Activated naive CD4-positive, alpha-beta T cell (primary cell): ENCODE measurements at places on chromosomes 3 and 15.

- DNase-seq = no peak
Measured at GRCh38 chr3:32249184-32249782, 10.8 kb downstream of the CMTM8 start.

GRCh38 chr15:50234764-50235163, 30.8 kb downstream of the HDC start:
- no peak for DNase-seq

- no peak for DNase-seq
Measured at GRCh38 chr3:139979991-139980390, 45.0 kb downstream of the CLSTN2 start.

DNA sequence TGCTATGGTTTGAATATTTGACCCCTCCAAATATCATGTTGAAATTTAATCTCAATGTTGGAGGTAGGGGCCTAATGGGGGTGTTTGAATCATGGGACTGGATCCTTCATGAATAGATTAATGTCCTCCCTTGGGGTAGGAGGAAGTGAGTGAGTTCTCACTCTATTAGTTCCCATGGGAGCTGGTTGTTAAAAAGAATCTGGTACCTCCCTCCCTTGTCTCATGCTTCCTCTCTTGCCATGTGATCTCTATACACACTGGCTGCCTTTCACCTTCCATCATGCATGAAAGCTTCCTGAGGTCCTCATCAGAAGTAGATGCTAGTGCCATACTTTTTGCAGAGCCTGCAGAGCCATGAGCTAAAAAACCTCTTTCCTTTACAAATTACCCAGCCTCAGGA, 177.7 kb upstream of the MCTP2 start:
- no peak for DNase-seq

DNA sequence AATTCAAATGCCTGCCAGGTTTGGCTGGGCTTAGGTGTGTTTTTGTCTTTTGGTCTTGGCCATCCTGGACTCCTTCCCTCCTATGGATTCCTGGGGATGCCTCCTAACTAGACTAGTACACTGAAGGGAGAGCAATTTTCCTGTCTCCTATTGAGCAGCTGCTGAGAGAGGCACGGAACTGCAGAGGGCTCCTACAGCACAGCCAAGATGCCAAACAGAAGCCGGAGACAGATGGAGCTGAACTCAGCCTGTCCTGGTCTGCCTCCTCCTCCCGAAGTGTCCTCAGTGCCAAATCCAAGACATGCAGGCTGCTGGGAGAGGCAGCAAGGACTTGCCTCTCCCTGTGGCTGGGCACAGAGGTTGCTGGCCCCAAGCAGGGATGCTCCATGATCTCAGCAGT, 256.6 kb upstream of the PROK2 start:
- no peak for DNase-seq

DNA sequence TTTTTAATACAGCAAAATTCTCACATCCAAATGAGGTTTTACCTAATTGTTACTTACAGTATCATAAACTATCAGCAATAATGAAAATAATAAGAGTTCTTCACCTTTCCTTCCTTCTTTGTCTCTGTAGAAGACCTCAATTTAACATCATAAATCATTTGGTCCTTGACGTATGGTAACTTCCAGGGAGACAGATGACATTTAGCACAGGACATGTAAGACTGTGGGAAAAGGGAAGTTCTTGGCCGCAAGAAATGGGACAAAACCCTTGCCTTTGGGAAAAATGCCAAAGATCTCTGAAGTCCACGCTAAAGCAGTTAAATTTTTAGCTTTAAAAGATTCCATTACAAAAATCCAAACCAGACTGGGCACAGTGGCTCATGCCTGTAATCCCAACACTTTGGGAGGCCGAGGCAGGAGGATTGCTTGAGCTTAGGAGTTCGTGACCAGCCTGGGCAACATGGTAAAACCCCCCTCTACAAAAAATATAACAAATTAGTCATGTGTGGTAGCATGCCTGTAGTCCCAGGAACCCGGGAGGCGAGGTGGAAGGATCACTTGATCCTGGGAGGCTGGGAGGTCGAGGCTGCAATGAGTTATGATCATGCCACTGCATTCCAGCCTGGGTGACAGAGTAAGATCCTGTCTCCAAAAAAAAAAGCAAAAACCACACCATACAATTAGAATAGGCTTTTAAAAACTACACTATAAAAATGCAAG, 8.8 kb downstream of the PTPN9 start:
- DNase-seq = no peak

DNA sequence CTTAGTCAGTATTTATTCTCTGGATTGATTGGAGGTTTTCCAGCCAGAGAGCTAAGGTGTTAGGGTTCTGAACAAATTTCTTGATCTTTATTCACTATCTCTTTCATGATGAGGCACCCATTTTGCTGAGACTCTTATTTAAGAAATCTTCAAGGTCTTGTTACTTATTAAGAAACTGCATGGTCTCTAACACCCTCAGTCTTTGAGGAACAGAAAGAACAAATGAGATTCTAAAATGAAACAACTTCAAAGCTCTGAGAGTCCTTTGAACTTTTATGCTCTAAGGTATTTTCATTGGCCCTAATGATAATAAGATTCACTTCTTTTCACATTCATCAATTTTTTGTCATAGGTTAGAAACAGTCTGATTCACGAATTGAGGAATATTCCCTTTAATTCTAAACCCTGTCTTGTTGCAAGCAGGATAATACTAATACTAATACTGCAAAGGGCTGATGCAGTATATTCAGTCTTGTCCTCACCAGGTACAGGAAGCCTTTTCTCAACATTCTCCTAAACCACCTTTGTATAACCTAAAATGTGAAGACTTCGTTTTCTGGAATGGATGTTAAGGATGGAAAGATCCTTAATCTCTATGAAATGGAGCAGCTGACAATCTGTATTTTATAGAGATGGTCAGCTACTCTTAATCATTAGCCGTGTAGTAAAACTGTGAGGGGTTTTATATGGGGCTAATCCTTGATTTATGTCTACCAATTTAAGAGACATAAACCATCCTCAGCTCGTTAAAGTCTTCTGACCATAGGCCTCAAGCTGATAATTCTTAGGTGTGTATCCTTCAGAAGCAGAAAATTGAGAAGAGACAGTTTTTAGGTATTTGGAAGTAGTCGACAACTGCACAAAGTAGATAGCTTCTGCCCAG, 198.3 kb downstream of the OTOL1 start:
- DNase-seq = no peak

DNA sequence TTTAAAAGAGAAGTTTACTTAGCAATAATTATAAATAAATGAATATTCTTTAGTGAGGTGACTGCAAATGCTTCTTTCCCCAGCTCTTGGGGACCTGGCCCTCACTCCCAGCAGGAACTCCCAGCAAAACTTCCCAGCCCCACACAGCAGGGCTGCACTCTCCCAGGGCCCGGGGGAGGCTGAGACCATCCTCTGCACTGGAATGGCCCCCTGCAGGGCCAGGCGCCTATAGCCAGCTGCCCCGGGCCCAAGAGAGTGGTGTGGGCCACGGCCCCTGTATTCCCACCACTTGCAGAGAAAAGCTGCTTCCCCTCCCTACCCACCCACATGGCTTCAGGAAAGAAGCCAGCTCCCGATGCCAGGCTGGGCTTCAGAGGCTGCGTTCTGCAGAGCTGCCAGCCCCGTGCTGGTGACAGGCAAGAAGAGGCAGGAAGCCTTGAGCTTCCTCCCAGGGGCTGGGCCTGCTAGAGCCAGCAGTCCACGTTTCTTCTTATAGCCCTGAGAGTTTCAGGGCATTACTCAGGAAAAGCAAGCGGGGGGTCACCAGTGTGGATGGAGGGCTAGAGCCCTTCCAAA, 20.0 kb downstream of the IDH2 start:
- no peak for DNase-seq

DNA sequence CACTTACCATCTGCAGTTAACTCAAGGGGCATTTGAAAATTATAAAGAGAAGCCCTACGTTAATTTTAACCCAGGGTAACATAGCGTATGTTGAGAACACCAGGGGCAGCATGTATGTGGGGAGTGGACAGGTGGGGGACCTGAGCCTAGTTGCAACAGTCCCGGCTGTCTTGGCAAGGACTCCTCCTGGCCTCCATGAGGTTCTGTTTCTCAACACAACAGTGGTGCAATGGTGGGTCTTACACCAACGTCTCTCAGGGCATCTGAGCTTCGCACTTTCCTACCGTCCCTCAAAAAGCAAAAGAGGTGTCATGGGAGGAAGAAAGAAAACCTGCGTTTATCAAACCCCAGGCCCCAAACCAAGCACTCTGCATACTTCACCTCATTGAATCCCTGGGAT, 50.6 kb downstream of the MGLL start:
- DNase-seq = no peak

DNA sequence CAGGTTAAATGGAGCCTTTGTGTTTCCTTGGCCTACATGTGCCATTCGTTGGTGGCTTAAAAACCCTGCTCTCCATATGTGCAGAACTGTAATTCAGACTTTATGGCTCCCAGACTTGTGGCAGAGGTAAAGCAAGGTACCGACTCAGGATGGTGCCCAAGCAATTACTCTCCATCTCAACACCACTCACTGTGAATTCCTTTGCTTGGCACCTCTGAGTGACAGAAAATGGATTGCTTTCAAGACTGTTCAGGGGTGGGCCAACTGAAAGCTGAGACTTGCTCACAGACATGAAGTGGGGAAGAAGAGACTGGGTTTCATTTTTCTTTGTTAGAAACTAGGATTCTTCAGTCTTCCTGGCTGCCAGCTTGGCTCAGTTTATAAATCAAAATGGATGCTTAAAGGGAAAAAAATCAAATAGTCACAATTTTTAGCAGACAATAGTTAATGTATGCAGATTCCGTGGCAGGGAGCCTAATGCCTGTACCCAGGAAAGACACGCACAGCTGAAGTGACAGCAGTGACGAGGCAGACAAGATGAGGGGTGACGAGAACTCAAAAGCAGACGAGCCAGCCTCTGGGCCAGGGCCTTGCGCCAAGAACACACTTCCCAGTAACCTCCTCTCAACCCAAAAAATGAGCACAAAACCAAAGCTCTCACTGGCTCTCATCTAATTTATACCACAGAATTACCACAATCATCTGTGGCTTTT, 207.9 kb upstream of the SLC2A2 start:
- DNase-seq = no peak

GRCh38 chr15:52352086-52352485, 56.5 kb upstream of the MYO5C start:
- no peak for DNase-seq

- no peak for DNase-seq
Measured at GRCh38 chr3:182490596-182491491, 302.5 kb upstream of the ATP11B start.

DNA sequence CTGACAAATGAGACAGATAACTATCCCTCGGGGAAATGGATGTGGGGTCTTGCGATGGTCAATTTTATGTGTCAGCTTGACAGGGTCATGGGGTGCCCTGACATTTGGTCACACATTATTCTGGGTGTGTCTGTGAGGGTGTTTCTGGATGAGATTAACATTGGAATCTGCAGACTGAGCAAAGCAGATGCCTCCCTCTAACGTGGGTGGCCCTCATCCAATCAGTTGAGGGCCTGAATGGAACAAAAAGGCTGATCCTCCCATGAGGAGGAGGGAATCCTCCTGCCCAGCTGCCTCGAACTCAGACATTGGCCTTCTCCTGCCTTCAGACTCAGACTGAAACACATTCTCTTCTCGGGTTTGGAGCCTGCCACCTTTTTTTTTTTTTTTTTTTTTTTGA, 69.0 kb downstream of the MINAR1 start:
- no peak for DNase-seq

GRCh38 chr3:49020330-49021212, 1.4 kb upstream of the NDUFAF3 start:
- DNase-seq = no peak

- DNase-seq = no peak
Measured at GRCh38 chr15:76358453-76358852, 21.9 kb downstream of the ISL2 start.
